ENCODE measurements at places on chromosomes 3 and 15.

DNA sequence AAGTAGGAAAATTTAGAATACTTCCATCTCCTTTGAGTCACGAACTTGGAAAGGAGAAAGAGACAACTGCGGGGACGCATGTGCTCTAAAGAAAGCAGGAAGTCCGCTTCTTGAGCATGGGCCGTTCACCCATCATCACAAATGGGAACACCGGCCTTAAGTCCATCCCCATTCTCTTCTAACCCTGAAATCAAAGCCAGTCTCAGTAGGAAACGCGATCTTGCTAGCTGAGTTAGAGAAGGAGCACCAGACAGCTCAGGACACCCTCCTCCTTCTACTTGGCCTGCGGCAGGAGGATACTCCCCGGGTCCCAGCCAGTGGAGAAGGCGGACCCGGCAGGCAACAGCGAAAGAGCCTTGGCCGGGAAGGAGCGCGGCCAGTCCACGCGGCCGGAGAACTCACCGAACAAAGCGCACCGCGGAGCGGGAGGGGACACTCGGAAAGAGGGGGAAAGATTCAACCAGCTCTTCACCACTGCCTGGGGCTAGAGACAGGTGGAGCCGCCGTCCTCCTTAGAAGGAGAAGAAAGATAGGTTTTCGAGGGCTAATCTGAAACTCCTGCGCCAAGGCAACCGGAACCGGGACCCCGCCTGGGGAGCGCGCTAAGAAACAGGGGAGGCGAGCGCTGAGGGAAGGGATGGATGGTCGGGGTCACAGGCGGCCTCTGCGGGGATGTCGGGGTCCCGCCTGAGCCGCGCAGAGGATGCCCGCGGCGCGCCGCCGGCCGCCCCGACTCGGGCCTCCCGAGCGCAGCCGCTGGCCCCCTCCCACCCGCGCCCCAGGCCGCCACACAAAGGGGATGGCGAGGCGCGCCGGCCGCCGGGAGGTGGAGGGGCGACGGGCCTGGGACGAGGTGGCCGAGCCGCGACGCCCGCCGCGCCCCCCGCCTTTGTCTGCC, 818 bp downstream of the SLC4A7 start:
- H3K4me3 ChIP-seq: peak overlapping the region; percentile 82
- peak overlapping the region; percentile 77 for H3K27ac ChIP-seq

- H3K27me3 ChIP-seq: no peaks in the 10 kb centered on the region
- H3K4me3 ChIP-seq: no peak overlapping the region
- no peak overlapping the region for H3K27ac ChIP-seq
Observed at GRCh38 chr3:127820221-127820825, 2.0 kb downstream of the MGLL start.

GRCh38 chr15:45199136-45199810, 11.5 kb upstream of the SHF start:
- H3K36me3 ChIP-seq: no peaks in the 10 kb centered on the region
- peak overlapping the region; percentile 76 for H3K27ac ChIP-seq
- H3K4me1 ChIP-seq: peaks cover 11% of the 10 kb centered on the region
- DNase-seq: no peak
- H3K27me3 ChIP-seq: no peaks in the 10 kb centered on the region

DNA sequence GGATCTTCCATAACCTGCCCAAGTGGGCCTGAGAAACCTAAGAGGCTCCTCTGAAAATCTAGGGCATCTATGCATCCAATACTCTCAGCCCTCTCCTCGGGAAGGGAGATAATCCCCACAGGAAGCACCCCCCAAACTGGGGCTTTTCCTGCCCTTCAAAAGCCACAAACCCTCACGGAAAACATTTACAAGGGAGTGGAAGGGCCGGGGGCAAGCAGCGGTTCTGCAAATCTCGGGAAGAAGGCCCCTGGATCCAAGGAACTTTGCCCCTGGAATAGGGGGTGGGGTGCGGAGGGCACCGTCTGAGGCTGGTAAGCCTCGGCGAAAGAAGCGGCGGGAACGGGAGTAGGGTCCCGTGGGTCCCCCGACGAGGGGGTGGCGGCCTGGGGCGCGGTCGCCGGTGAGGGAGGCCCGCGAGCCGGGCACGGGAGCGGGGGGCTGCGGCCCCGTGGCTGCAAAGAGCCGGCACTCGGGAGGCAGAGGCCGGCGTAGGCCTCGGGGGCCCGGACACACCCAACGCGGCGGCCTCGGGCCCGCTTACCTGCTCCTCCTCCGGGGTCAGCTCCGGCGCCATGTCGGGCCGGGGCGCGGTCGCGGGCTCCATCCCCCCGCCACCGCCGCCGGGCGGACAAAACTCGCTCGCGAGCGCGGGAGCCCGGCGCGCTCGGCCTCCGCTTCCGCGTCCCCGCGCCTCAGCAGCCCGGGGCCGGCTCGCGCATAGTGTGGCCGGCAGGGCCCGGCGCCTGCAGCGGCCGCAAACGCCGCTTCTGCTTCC, 755 bp downstream of the PTPN9 start:
- H3K27me3 ChIP-seq: no peaks in the 10 kb centered on the region
- peaks cover 16% of the 10 kb centered on the region for H3K4me1 ChIP-seq
- H3K4me3 ChIP-seq: peak overlapping the region; percentile 86
- peak overlapping the region; percentile 91 for H3K27ac ChIP-seq
- no peaks in the 10 kb centered on the region for H3K36me3 ChIP-seq
- no peak for DNase-seq

DNA sequence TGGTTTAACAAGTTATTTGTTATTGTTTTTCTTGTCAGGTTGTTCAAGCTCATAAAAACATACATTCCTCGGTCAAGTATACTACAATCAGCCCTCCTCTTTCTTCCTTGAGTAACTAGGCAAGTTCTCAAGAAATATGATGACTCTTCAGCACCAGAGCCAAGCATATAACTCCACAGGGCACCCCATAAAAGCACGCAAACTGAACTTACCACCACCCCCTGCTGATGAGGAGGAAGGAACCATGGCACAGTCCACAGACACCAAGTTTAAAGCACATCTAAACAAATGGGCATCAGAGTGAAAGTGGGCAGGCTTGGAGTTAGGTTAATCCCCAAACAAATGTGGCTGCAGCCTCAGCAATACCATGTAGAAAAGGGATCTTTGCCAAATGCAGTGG, 5.3 kb downstream of the IP6K2 start:
- H3K27ac ChIP-seq: no peak overlapping the region
- DNase-seq: no peak
- no peak overlapping the region for H3K4me3 ChIP-seq
- peaks cover 15% of the 10 kb centered on the region for H3K4me1 ChIP-seq

- H3K4me1 ChIP-seq: no peaks in the 10 kb centered on the region
- DNase-seq: no peak
- H3K27me3 ChIP-seq: no peaks in the 10 kb centered on the region
- no peaks in the 10 kb centered on the region for H3K36me3 ChIP-seq
- H3K27ac ChIP-seq: no peak overlapping the region
Observed at GRCh38 chr3:151265166-151265565, 13.2 kb downstream of the P2RY14 start.

Measured in HCT116 (cell line).